ENCODE measurements at places on chromosomes 11 and 22.

- no peak for DNase-seq
These were observed 6.0 kb upstream of the DEUP1 start for GRCh38 chr11:93324500-93324899.

DNA sequence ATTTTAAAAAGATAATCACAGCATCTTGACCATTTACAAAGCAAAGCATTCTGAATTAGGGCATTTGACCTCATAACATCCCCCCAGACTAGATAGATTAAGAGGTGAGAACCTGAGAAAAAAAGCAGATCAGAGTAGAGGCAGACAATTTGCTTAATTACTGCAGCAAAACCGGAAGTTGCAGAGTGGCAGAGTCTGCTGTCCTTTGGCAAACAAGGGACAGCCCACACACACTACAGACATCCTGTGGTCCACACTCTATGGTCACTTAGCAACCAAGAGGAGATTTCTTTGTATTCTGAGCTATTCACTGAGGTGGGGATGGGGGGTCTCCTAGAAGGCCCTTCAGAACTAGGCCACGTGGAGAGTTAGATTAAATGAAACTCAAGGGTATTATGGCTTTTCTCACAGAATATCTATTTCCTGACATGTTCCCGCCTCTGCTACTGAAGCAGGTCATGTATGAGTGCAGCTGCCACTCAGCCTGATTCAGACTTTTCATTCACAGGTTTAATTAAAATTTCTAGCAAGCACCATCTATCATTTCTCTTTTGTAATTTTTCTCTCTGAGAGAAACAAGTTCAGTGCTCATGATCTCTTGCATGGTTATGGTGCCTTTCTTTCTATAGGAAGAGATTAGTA, 48.5 kb downstream of the SVIP start:
- no peak for DNase-seq

DNA sequence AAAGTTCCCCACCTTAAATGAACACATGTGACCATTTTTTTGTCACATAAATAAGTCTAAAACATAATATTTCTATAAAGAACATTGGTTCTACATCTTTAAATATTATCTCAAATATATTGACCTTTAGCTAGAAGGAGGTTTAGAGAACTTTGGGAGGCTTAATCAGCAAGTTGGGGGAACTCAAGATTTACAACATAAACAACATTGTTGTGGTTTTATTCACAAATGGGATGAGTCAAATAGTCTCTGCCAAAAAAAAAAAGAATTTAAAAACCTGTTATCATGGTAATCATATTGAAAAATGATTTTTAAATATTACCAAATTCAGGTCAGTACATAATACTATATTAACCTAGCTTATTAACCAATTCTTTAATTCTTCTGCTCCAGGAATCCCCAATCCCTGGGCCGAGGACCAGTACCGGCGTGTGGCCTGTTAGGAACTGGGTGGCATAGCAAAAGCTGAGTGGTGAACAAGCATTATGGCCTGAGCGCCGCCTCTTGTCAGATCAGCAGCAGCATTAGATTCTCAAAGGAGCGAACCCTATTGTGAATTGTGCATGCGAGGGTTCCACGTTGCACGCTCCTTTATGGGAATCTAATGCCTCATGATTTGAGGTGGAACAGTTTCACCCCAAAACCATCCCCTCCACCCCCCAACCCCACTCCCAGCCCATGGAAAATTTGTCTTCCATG, 98.2 kb downstream of the RDX start:
- DNase-seq: no peak

DNA sequence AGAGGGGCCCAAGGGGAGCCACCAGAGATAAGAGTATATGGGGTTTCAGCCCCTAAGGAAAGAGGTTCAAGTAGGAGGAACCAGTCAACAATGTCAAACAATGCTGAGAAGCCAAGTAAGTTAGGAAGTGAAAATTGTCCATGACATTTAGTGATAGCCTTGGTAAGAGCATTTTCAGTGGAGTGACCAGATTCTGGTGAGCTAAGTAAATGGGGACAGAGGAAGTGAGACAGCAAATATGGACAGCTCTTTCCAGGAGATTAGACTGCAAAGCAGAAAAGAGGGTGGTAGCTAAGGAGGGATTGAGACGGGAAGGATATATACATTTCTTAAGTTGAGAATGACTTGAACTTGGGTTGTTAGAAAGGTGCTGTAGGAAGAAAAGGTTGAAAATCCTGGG, 22.9 kb downstream of the POLD3 start:
- DNase-seq: no peak

GRCh38 chr11:128468111-128468510, 119.2 kb downstream of the ETS1 start:
- DNase-seq: no peak

GRCh38 chr11:100863080-100863581, 176.0 kb downstream of the ARHGAP42 start:
- peak; percentile 37 for DNase-seq

DNA sequence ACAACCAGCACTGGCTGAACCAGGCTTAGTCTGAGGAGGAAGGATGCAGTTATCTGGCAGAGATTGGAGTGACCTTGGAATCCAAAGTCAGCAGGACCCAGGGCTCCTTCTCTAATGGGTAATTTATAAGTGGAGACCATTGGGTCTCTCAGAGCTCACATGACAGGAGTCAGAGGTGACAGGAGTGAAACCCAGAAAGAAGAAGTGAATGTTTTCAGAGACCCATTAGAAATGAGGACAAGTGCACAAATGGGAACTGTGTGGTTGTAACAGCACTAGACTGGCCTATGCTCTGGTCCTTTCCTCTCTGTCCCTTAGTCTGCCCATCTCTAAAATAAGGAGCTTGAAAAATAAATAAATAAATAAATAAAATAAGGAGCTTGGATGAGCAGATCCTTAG, 107.4 kb downstream of the SERGEF start:
- no peak for DNase-seq

DNA sequence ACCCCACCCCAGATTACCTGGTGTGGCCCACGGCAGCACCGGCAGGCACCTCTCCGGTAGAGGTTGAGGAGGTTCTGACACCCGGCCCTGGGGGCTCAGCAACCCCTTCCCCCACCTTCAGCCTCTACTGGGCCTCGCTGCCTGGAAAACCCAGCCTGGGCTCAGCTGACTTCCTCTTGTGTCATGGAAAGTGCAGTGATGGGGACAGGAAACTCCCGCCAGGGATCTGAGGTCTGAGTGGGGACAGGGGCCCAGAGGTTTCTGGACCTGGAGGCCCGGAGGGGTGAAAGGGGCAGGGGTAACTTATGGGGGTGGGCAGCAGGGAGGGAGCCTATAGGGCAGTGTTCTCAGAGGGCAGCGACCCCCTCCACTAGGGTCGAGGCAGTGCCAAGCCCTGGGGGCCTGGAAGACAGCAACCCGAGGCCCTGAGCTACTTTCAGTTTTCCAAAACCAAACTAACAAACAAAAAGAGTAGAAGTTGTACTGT, 10.0 kb upstream of the CD5 start:
- no peak for DNase-seq

- no peak for DNase-seq
These were observed 1336.9 kb downstream of the BRD1 start for GRCh38 chr22:48490500-48491411.

DNA sequence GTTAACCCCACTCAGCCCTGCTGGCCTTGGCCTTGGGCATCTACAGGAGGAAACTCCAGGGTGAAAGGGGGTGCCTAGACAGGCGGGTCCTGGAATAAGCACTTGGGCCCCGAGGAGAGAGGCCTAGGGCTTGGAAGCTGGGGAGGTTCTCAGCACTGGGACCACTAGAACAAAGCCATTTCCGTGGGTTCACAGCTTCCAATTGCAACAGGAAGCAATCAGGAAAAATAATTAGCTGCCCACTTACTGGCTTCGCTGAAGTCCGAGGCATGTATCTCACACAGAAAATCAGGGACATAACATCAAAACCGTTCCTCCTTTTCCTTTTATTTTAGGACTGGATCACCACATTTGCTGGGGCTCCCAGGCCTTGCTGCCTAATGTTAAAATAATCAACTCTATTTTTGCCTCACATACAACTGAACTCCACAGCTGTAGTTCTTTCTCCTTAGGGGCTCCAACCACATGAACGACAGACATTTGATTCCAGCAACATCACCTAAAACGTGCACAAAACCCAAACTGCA, 161.1 kb upstream of the GRK3 start:
- no peak for DNase-seq

DNA sequence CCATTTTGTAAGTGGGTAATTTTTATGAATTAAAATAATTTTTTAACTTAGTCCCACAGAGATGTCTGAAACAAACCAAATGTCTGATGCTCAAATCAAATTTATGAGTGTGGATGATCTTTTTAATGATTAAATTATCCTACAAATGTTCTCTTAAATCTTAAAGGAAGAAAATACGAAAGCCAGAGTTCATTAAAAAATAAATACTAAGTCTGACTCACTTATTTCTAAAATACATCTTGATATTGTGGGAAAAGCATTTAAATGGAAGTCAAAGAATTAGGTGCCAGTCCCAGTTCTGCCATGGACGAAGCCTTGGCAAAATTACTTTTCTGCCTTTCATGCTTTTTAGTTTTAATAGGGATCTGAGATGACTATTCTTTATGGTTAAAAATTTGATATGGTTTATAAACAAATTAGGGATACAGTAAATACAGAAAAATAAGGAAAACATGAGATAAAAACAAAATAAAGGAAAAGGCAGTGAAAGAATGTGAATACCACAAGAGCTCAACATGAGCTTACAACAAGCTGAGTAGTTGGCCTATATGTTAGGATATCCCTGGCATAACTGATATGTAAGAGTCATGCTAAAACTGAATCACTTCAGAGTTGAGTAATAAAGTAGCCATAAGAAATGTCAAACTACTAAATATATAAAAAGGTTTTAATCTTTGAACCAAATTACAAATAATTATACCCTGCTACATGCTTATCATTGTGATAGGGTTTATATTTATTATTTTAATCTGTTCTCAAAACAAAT, 9.2 kb downstream of the CCDC34 start:
- no peak for DNase-seq

- DNase-seq: no peak
These were observed 1233.8 kb upstream of the CNTN5 start for GRCh38 chr11:97786961-97787360.

- no peak for DNase-seq
These were observed 5.3 kb upstream of the TYMP start for GRCh38 chr22:50535113-50535512.

DNA sequence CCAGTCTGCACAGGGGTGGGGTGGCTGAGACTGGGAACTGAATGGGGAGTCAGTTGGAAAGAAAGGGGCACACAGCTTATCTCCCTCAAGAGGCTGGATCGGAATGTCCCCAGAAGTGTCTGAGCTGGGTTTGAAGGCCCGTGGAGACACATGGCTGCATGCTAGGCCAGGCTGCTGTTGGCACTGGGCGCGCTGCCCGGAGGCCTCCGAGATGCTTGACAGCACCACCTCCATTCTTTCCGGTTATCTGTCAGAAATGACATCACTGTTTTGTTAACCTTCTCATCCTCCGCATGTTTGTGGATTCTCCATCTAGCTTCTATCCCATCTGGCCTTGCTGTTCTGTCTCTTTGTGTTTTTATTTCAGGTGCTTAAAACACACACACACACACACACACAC, 85.5 kb downstream of the APIP start:
- DNase-seq: no peak

- no peak for DNase-seq
These were observed 379.8 kb downstream of the SOX6 start for GRCh38 chr11:15976433-15977045.

DNA sequence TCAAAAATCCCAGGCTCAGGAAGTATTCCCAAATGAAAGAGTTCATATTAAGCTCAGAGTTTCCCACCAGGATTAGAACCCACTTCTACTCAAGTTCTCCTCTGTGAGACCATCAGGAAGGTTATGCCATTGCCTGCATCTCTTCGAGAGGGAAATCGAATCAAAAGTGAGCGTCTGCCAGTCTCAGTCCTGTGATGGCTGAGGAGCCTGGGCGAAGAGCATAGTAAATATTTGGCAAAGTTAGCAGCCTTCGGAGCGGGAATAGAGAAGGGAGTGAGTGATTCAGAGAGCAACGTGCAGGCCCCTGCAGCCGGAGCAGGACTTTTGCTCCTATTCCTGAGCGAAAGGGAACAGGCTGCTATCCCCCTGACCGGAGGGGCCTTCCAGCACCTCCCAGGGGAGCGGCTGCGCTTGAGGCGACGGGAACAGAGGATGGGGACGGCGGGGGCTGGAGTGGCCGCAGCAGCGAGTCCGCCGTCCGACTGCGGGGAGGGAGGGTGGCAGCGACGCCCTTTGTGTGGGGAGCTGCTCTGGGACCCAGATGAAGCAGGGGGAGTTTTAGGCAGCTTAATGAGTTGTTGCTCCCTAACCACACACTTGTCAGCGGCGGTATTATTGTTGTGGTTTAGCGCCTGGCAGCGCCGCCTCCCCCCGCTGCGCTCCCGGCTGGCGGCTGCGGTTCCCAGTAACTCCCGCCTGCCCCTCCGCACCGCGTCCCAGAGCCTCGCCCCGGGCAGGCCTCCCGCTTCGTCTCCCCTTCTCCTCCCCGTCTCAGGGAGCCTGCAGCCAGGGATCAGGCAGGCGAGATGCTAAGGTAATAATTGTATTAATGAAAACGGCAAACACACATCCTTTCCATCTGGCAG, 21.7 kb upstream of the NRGN start:
- no peak for DNase-seq

DNA sequence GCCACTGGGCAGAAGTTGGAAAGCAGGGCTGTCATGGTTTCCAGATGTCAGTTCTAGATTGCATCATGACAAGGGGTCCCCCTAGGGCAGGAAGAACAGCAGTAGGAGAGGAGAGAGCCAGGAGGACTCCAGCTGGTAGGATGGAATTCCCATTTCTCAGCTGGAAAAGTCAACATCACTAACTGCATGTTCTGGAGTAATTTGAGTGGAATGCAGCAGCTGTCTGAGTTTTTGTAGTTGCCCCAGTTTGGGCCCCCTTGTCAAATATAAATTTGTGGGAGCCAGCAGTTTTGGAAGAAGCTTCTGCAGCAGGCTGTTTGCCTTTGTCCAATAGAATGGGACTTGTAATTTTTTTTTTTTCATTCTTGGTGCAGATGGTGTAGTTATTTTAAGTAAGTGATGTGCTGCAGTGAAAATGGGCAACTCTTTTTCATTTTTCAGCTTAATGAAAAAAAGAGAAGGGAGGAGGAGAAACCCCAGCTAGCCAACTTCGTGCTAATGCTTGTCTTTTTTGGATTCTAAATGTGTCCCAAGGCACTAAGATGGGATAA, 86.9 kb downstream of the LDLRAD3 start:
- DNase-seq: no peak

- DNase-seq: no peak
These were observed 27.1 kb upstream of the APOA1 start for GRCh38 chr11:116864531-116864930.

- DNase-seq: no peak
These were observed 515.1 kb downstream of the CNTN5 start for GRCh38 chr11:99535819-99536218.

- peak; percentile 19 for DNase-seq
These were observed 33.8 kb upstream of the SLC35C1 start for GRCh38 chr11:45771193-45771565.

GRCh38 chr11:78699609-78700135, 125.0 kb upstream of the NARS2 start:
- no peak for DNase-seq

GRCh38 chr11:117999354-117999993, 13.3 kb downstream of the IL10RA start:
- DNase-seq: no peak
